ENCODE measurements at places on chromosomes 12 and 14. TPM values are rescaled to one million over a fixed set of nuclear protein-coding genes. Genes with fewer than 3 reads are reported as not detected.

Gene CCDC177
- total RNA-seq: not detected

Gene OR6C2
- total RNA-seq: not detected

Gene SNAPC1
- total RNA-seq: 19.1 TPM

Gene CTSG
- total RNA-seq: not detected

Gene LGMN
- total RNA-seq: 31.6 TPM

Gene HCAR3
- not detected for total RNA-seq

Gene PPP1R1A
- 0.83 TPM for total RNA-seq

Gene TUBA1B
- 1,860 TPM for total RNA-seq

Gene LUM
- total RNA-seq: 147 TPM

Gene RPS6KL1
- 23.6 TPM for total RNA-seq

Gene ALDH2
- total RNA-seq: 2.7 TPM

Gene CYP46A1
- 2.2 TPM for total RNA-seq

Gene FKBP11
- 4.3 TPM for total RNA-seq

Gene POTEM
- total RNA-seq: not detected

Gene CLEC4A
- not detected for total RNA-seq

Gene IFNG-AS1
- total RNA-seq: not detected

Gene TRIM9
- total RNA-seq: 8.6 TPM

Gene CLEC6A
- not detected for total RNA-seq

Gene C14orf132
- total RNA-seq: 35.7 TPM

Gene STAC3
- total RNA-seq: 594 TPM

Gene GZMB
- not detected for total RNA-seq

Gene FOXA1
- 2.6 TPM for total RNA-seq

Measured in myocyte (in vitro differentiated cells).